ENCODE measurements at places on chromosomes 12 and 14.

GRCh38 chr14:21264025-21264801 lies 5.0 kb downstream of the HNRNPC start:
- no peak for DNase-seq

GRCh38 chr14:31122098-31122611 lies 85.4 kb downstream of the HECTD1 start:
- no peak for DNase-seq

GRCh38 chr14:95290871-95291431 lies 28.8 kb downstream of the CLMN start:
- peak; percentile 77 for DNase-seq

DNA sequence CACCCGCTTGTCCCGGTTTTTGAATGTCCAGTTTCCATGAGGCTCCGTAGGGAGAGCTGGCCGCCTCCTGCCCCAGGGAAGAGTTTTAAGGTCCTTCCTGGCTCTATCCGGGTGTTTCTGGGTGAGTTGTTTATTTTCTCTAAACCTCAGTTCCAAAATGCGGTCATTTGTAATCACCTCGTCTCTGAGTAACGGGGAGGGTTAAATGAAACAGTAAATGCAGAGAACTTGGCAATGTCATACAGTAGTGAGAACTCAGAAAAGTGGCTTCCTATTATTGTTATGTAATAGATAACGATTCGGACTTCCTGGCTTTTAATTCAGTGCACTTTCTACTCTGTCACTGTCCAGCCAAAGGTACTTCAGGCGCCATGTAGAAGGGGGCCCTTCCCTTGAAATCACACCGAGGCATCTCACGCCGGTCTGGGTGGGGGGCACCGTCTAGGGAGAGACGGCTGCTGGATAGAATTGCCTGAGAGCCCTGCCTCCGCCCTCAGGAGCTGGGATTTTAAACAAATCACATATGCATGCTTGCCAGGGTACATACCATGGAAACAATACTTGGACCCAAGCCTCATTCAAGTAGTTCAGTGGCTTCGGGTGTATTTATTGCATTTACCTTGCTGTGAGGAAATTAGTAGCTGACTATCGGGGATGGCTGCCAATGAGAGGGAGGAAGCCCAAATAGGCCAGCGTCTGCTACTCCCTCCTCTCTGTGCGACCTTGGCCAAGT lies 26.4 kb downstream of the NOS1 start:
- no peak for DNase-seq

DNA sequence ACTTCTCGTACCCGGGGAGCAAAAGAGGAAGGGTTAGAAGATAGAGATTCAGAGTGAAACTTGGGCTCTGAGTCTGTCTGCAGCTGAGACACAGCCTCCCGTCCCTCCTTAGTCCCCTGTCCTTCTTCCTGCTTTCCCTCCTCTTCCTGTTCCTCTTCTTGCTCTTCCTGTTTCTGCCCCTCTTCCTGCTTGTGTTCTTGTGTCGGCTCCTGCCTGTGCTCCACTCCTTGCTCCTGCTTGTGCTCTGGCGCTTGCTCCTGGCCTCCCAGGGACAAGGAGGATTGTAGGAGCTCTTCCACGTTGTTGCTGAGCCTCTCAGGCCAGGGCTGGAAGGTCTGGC lies 3.0 kb downstream of the ACRBP start:
- no peak for DNase-seq

DNA sequence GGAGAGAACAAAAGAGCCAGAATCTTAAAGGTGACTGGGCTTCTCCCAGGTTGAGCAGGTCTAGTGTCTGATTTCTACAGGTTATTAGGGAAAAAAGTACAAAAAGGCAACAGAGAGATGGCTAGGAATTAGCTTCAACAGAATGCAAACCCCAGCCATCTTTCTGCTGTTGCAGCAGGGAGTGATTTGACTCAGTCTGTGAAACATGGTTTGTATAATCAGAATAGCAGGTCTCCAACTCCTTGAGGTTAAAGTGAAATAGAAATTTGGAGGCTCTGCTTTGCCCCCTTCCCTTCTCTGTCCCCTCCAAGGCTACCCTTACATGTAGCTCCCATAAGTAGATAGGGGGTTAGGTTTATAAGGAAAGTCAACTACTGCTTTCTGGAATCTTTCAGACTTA lies 105.8 kb downstream of the AKAP6 start:
- no peak for DNase-seq

DNA sequence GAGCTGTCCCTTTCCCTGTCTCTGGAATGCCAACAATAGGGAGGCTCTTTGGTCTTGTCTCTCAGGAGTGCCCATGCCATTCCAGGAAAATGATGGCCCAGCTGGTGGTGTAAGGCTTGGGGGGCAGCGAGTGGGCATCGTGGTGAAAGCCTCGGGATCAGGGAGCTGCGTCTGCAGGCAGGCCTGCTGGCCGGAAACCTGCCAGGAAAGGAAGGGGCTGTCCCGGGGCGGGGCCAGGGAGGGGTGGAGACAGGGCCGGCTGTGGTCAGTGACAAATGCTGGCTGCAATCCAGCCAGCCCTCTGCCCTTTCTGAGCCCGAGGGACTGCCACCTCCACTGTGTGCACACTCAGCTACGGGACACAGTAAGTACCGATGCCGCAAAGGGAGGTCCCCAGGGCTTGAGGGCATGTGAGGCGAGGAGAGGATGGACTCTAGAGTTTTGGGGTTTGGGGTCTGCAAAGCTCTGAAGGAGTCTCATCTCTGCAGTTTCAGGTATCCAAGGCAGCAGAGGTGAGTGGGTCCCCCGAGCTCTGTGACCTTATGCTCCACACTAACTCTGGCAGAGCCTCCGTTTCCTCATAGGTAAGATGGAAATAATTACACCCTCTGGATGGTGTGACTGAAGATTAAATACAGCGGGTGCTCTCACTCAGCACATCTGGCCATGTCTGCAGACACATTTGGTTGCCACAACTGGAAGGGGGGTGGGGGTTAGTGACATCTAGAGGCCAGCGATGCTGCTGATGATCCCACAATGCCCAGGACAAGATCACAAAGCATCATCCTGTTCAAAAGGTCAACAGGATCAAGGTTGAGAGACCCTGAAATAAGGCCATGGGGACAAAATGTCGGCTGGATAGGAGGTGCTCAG lies at the start of gene SERPINA5:
Gene SERPINA5, plus strand, starts transcription at position 300 of the 873 bp plus-strand sequence. CDS start 5,937 bp downstream, outside the sequence.
- no peak for DNase-seq

DNA sequence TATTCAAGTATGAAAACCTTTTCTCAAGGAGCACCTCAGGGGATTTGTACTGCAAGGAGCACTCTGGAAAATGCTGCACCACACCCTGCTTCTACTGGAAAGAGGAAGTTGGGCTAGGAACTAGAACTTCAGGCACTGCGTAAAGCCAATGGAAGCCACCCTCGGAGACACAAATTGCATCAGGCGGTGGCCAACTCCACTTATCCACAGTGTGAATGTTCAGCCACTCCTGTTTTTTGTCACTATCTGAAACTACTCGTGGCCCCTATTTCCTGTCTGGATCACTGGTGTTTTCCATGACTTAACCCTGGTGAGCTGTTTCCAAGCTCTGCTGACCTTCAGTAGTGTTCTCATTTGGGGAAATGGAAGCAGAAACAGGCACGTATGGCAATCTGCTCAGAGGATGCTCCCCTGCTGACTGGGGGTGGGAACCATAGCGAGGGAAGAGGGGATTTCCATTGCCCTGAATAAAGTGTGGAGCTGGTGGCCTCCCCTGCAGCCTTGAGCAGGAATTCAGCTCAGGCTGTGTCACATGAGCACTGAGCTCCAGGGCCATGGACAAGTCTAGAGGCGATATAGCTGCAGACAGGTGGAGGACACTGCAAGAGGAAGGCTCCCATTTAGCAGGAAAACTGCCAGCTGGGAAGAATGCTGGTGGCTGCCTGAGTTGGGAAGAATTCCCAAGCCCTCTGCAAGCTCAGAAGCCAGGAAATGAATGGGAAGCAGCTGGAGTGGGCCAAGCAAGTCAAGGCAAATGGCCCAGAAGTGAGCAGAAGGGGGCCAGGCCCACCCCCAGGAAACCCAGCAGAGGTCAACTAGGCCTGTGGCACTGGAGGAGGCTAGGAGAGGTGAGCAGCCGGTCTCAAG lies 50.5 kb upstream of the RAP1B start:
- DNase-seq = no peak

DNA sequence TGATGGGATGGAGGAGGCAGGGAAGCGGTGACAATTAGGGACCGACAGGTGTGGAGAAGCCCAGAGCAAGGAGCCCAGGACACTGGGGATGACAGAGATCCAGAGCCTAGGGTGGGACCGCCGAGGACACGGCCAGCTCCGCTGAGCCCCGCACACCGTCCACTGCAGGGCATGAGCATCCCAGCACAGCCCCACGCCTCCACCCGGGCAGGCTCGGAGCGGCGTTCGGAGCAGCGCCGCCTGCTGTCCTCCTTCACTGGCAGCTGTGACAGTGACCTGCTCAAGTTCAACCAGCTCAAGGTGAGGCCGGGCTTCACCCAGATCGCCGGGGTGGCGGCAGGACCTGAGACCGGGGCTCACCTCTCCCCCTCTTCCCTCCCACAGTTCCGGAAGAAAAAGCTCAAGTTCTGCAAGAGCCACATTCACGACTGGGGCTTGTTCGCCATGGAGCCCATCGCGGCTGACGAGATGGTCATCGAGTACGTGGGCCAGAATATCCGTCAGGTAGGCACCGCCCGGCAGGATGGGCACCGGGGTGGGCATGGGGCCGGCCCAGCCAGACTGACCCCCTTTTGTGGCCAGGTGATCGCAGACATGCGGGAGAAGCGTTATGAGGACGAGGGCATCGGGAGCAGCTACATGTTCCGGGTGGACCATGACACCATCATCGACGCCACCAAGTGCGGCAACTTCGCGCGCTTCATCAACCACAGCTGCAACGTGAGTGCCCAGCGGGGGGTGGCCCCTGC lies 23.7 kb downstream of the SETD1B start:
- no peak for DNase-seq

GRCh38 chr12:68904351-68904962 lies 28.5 kb downstream of the CPM start:
- DNase-seq = no peak

DNA sequence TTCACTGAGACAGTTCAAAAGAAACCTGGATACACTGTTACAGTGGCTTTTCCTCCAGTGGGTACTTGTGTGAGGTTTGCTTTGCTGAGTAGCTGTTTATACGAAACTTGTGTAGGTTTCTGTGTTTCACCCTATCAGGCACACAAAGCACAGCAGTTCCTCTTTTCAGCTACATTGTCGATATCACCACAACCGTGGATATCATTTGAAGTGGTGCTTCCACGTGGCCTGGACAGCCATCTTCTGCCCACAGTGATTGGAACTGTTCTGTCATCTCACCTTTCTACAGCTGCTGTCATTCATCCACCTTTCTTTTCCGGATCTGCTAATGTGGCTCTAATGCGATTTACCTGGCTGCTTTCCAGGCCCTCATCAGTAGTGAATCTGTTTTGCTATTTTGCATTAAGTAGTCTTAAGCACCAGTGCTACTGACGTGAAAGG lies 368.8 kb downstream of the SYT1 start:
- peak; percentile 17 for DNase-seq

DNA sequence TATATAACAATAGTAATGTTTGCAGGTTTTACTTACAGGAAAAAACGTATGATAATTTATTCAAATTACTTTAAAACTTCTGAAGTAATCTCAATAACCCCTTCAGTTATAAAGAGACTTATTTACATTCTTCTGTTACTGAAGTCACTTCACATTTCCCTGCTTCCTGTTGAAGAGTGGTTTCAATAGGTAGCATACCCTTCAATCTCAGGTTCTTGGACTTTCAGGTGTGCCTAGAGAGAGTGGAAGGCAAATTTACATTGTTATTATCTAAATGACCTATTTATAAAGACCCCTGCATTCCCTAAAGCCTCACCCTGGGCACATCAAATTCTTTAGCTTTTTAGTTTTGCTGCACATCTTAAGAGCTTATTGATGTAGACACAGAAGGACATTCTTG lies 137.6 kb upstream of the AEBP2 start:
- DNase-seq = no peak

DNA sequence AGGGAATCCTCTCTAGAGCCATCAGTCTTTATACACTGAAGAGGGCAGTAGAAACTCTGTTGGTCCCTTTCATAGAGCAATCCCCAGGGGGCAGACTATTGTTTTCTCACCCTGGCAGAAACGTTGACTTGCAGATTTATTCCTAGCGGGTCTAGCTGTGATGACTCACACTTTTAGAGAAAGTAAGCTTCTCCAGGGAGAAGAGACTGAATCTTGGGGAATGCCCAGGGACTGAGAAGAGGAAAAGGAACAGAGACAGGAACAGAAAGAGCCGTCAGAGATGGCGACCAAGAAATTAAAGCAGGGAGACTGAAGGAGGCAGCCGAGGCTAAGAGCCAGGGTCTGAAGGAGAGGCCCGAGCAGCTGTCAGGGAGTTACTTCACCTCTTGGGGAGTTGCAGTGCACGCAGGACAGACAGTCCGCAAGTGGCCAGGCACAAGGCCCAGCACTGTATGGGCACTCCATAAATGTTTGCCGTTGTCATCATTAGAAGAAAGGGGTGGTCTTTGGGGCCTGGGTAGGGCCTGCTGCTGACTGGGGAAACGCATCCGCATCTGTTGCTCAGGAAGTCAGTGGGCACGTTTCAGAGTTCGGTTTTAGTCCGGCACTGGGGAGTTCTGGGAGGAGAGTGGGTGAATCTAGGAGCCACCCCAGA lies 13.0 kb downstream of the PLEKHG6 start:
- DNase-seq = no peak

DNA sequence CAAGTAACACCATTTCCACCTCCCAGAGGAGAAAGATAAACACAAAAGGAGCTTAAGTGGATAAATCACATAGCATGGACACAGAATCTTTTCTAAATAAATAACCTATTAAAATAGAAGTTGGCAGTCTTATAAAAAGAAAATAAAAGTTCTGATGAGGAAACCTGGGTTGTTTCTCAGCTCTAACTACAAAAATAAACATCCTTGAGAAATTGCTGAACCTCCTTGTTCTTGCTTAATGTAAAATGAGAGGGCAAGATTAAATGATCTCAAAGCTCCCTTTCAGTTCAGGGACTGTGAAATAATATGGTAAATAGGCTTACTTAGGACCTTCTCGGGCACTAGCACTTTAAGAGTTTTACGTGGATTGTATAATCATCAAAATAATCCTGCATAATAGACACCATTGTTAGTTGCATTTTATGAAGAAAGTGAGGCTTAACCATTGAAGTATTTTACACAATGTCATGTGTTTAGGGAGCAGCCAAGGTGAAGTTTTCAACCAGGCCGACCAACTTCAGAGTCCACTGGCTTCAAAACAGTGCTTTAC lies 214.0 kb upstream of the NOVA1 start:
- no peak for DNase-seq

GRCh38 chr14:73339846-73340595 lies 102.7 kb downstream of the PAPLN start:
- DNase-seq = no peak

GRCh38 chr14:77190977-77191376 lies 9.4 kb downstream of the TMEM63C start:
- no peak for DNase-seq

GRCh38 chr12:89210277-89210676 lies 142.0 kb downstream of the DUSP6 start:
- DNase-seq = no peak

DNA sequence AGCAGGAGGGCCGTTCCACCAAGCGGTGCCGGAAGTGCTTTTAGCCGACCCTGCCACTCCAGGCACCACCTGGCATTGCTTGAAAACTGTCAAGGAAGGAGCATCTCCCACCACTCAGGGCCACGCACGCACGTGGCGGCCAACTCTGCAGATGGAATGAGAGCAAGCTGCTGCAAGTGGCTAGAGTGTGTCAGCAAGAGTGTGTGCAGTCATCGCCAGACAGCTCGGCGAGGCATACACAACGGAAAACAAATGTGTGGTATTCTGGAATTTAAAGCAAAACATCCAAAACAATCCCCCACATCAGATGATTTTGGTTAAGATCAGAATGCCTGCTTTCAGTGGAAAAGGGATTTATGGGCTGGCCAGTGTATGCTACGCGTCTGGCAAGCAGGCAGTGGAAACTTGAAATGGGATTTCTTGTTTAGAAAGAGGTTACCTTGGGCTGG lies 11.2 kb downstream of the CD9 start:
- no peak for DNase-seq
